Thyroid gland (tissue), 4 donors: ENCODE measurements at places on chromosomes 2 and 18.

DNA sequence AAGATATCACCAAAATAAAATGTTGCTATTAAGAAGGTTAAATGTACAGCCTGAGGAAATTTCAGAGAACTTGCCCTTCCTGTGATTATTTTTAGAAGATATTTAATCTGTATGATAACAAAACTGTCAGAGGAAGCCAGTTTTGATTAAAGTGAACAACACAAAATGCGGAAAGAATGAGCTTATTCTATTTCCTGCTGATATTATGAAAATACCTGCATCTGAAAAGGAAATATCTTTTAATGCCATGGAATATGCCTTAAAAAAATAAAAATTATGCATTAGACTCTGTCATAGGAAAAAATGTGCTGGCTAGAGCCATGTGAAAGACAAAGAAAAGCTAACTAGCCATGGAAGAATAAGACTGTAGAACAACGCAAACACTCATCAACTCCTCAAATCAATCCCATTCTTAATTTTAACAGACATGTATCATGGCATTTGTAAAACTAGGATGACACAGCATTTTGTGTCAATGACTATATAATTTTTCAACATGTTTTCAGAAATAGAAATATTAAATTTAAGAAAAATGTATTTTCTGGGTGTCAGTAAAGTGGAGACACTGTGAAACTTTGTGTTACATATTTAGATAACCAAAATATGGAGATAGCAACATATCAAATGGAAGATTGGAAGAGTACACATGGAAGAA, 1768.2 kb downstream of the SUCLG1 start:
- H3K4me3 ChIP-seq, result no peak overlapping the region
- no peaks in the 10 kb centered on the region for H3K27me3 ChIP-seq
- DNase-seq, result no peak
- H3K4me1 ChIP-seq, result no peaks in the 10 kb centered on the region
- no peak overlapping the region for H3K27ac ChIP-seq
- no peaks in the 10 kb centered on the region for H3K36me3 ChIP-seq

- H3K27me3 ChIP-seq, result no peaks in the 10 kb centered on the region
- H3K4me3 ChIP-seq, result no peak overlapping the region
- DNase-seq, result no peak
- no peaks in the 10 kb centered on the region for H3K4me1 ChIP-seq
- H3K36me3 ChIP-seq, result no peaks in the 10 kb centered on the region
- H3K27ac ChIP-seq, result no peak overlapping the region
Observed at GRCh38 chr2:119114266-119114665, 44.3 kb downstream of the C1QL2 start.

DNA sequence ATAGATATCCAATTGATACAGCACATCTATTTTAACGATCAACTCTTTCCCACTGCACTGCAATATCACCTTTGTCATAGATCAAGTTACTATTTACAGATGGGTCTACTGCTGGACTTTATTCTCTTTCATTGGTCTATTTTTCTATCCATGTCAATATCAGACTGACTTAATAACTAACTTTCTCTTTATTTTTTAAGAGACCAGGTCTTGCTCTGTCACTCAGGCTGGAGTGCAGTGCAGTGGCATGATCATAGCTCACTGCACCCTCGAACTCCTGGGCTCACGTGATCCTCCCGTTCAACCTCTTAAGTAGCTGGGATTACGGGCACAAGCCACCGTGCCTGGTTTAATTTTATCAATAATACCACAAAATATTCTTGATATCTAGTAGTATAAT, 71.2 kb downstream of the TLK1 start:
- H3K27ac ChIP-seq, result no peak overlapping the region
- H3K4me3 ChIP-seq, result no peak overlapping the region
- H3K4me1 ChIP-seq, result peaks cover 13% of the 10 kb centered on the region
- no peak for DNase-seq
- H3K27me3 ChIP-seq, result no peaks in the 10 kb centered on the region
- H3K36me3 ChIP-seq, result no peaks in the 10 kb centered on the region

GRCh38 chr2:233354971-233355574, 779 bp downstream of the DGKD start:
- no peaks in the 10 kb centered on the region for H3K27me3 ChIP-seq
- peaks cover 34% of the 10 kb centered on the region for H3K4me1 ChIP-seq
- peak overlapping the region; percentile 0 for H3K27ac ChIP-seq
- DNase-seq, result peak; percentile 65
- peak overlapping the region; percentile 47 for H3K4me3 ChIP-seq

GRCh38 chr18:52748343-52748742, 408.3 kb downstream of the DCC start:
- no peaks in the 10 kb centered on the region for H3K27me3 ChIP-seq
- no peaks in the 10 kb centered on the region for H3K36me3 ChIP-seq
- DNase-seq, result no peak
- H3K4me1 ChIP-seq, result no peaks in the 10 kb centered on the region
- H3K4me3 ChIP-seq, result no peak overlapping the region

DNA sequence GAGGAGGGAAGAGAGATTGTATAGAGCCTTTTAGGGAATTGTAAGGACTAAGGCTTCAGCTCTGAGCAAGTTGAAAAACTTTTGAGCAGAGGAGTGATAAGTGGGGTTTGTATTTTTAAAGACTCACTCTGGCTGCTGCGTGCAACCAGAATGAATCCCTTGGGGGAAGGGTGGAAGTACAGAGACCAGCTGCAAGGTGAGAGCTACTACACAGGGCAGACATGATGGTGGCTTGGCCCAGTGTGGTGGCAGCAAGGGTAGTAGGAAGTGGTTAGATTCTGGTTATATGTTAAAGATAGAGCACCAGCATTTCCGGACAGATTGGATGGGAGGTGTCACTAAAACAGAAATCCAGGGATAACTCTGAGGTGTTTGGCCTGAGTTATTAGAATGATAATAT, 10.1 kb upstream of the SESTD1 start:
- H3K27ac ChIP-seq, result no peak overlapping the region
- H3K27me3 ChIP-seq, result no peaks in the 10 kb centered on the region
- H3K36me3 ChIP-seq, result no peaks in the 10 kb centered on the region
- DNase-seq, result no peak

DNA sequence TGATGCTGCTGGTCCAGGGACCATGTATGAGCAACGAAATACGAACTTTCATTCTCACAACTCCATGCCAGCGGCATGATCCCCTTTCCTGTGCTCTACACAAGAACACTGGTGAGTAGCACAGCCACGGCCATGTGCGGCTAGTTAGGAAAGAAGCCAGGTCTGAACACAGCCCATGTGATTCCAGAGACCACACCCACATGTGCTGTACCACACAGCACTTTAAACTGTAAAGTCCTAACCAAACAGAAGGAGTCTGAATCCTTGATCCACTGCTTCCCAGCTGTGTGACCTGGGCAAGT, 33.0 kb upstream of the ACAA2 start:
- no peak for DNase-seq
- H3K27me3 ChIP-seq, result no peaks in the 10 kb centered on the region
- peak overlapping the region; percentile 12 for H3K27ac ChIP-seq
- no peak overlapping the region for H3K4me3 ChIP-seq
- H3K36me3 ChIP-seq, result no peaks in the 10 kb centered on the region
- H3K4me1 ChIP-seq, result peaks cover 39% of the 10 kb centered on the region

GRCh38 chr2:109261906-109262631, 133.1 kb downstream of the SH3RF3 start:
- DNase-seq, result no peak
- H3K27ac ChIP-seq, result no peak overlapping the region
- peaks cover 15% of the 10 kb centered on the region for H3K4me1 ChIP-seq
- no peaks in the 10 kb centered on the region for H3K27me3 ChIP-seq

- no peak overlapping the region for H3K27ac ChIP-seq
- no peaks in the 10 kb centered on the region for H3K36me3 ChIP-seq
- no peaks in the 10 kb centered on the region for H3K27me3 ChIP-seq
- no peak overlapping the region for H3K4me3 ChIP-seq
- H3K4me1 ChIP-seq, result peaks cover 24% of the 10 kb centered on the region
- DNase-seq, result no peak
Observed at GRCh38 chr2:176405477-176405876, 136.2 kb downstream of the MTX2 start.
